ENCODE measurements at places on chromosomes 16 and 17.

DNA sequence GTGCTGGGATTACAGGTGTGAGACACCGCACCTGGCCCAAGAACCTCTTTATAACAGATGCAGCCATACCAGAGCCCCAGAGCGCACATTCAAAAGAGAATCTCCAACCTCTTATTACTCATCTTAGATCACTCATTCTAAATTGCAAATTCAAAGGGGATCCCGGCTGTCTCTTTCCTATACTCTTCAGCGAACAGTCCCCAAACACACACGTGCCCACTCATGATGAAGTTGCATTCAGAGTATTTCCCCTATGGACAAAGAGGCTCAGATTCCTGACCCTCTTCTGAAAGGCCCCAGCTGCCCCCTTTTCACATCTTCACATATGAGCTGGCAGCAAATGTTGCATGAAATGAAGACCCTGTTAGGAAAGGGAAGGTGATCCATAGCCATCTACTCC lies 22.5 kb upstream of the ABR start:
- no peak for DNase-seq

DNA sequence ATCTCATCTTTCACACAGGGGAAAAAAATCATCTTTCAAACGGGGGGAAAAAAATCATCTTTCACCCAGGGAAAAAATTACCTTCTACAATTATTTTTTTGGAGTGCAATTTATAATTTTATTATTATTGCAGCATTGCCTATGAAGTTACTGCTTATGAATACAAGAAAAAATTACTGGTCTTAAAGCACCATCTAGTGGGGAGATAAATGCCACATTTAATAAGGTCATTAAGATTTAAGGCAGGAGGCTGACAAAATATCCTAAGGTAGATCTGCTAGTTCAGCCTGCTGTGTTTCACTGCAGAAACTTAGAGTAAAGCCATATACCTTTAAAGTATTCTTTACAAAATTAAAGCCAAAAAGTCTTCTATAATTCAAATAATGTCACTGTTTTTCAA lies 13.7 kb downstream of the SHCBP1 start:
- DNase-seq: no peak

GRCh38 chr16:72805486-72805885 lies 242.4 kb downstream of the ZFHX3 start:
- no peak for DNase-seq

DNA sequence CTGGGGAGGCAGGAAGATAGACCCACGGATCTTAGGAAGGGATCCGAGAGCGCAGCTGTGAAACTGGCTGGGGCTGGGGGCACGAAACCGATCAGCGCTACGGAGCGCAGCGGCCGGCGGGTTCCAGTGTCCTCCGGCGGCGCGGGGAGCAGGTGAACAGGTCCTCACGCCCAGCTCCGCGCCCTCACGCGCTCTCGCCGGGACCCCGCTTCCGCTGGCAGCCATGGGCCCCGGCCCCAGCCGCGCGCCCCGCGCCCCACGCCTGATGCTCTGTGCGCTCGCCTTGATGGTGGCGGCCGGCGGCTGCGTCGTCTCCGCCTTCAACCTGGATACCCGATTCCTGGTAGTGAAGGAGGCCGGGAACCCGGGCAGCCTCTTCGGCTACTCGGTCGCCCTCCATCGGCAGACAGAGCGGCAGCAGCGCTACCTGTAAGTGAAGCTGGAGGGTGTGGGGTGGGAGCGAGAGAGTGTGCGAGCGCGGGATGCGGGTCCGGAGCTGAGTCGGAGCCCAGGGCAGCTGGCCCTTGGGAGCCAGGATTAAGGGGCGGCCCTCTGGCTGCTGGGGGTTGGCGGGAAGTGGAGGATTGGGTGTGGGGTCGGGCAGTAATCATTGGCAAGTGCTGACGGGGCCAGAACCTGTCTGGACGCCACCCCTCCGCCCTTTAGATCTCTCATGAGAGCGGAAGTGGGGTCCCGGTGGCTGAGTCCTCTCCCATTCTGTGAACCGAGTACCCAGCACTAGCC lies 479 bp downstream of the ITGA3 start:
- DNase-seq: no peak

- DNase-seq: no peak
Observed at GRCh38 chr17:8728971-8729370, 15.7 kb downstream of the CCDC42 start.

GRCh38 chr17:5437721-5438317 lies 1.1 kb downstream of the C1QBP start:
- no peak for DNase-seq

GRCh38 chr16:28013392-28013791 lies 50.1 kb downstream of the GSG1L start:
- no peak for DNase-seq

- DNase-seq: no peak
Observed at GRCh38 chr16:25713785-25714570, 22.2 kb downstream of the HS3ST4 start.

- DNase-seq: no peak
Observed at GRCh38 chr16:50261707-50262235, 4.6 kb upstream of the ADCY7 start.

GRCh38 chr17:64219571-64219970 lies 43.5 kb downstream of the TEX2 start:
- no peak for DNase-seq

GRCh38 chr16:89898201-89898967 lies 20.3 kb upstream of the MC1R start:
- DNase-seq: no peak

DNA sequence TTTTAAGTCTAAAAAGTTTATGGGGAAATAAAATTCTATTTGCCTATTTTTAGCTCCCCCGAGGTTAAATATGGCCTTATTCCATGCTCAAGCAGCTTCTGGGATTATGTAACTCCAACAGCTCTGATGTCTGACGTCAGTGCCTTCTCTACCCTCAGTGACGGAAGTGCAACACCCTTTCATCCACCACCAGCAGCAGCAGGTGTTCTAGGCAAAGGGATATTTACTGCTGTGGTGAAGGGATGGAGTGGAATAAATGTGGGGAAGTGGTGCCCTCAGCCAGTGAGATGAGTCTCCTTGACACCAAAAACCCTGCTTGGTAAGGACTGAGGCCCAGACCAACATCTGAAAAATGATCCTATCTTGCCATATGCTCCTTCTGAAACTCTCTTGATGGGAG lies 247.4 kb downstream of the SHISA9 start:
- DNase-seq: no peak

GRCh38 chr16:54164789-54165173 lies 121.8 kb downstream of the IRX3 start:
- no peak for DNase-seq

DNA sequence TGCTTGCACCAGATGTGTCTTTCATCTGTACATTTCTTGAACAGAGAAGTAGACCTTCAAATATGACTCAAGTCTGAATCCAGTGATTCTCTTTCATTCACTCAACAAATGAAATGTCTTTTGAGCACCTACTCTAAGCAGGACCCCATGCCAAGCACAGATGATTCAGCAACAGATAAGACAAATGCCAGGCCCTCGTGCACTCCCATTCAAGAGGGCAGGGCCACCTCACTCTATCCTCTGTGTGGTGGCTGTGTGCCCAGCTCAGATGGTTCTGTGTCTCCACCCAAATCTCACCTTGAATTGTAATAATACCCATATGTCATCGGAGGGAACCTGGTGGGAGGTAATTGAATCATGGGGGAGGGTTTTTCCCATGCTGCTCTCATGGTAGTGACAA lies 74.1 kb upstream of the NKD1 start:
- no peak for DNase-seq

DNA sequence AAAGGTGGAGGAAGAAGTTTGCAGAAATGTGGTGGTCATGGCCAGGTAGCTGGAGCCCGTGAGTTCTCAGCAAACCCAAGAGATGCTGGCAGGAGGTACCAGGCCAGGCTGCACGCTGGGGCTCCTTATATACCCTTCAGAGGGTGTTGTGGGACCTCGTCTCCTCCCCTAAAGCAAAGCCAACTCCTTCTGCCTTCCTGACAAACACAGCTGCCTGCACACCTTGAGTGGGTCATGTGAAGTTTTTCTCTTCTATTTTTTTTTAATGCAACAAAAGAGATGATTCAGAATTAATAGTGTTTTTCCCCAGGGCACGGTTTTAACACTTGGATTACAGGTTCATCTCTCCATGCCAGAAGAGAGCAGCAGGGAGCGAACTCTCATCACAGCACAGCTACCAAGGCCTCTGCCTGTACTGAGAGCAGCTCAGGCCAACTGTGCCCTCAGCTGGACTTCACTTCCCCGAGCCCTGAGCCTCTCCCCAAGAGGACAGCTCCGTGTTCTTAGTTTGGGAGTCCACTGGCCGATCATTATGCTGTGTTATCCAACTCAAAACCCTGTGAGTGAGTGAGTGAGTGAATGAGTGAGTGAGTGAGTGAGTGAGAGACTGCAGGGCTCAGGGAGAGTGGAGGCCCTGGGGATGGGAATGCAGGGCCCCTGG lies at the start of gene KRT15:
KRT15 (minus strand) TSS at position 102 of the 661 bp plus-strand sequence; CDS start at position 39, 63 bp downstream.
- no peak for DNase-seq

GRCh38 chr16:65295527-65295926 lies 173.7 kb upstream of the CDH11 start:
- DNase-seq: no peak
